GM12892 (cell line): ENCODE measurements at places on chromosomes 2 and 18.
A peak's percentile ranks its signal among the peaks of the same experiment; 100 is the strongest.

- DNase-seq = no peak
Observed at GRCh38 chr2:195330513-195330956, 326.5 kb upstream of the SLC39A10 start.

- DNase-seq = no peak
Observed at GRCh38 chr2:236940497-236940896, 145.2 kb upstream of the COPS8 start.

DNA sequence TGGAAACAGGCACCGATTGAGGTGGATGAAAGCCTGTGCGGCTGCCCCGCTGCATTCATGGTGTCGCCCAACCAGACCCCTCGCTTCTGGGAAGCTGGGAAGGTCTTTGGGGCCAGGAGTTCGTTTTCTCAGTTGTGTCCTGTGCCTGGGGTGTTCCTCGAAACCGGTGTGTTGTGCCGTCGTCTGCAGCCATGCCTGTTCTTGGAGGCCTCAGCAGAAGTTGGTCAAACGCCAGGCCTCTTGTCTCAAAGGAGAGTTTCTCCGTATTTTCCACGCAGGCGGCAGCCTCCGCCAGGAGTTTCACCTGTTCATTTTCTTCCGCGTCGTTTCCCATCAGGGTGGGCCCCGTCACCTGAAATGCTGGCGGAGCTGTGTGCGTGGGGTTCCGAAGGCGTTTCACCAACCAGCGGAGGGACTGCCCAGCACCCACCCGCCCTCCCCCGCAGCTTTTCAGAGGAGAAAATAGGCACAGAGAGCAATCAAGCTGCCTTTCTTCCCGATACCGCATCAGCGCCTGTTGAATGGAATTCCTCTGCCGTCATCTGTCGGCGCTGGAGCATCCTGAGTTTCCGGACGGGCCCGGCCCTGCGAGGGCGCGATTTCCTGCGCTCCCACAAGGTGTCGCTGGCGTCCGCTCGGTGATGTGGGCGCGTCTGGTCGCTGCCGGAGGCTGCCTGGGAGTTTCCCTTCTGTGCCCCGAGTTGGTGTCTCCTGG is 17.0 kb upstream of the NFATC1 start:
- DNase-seq = peak; percentile 81

DNA sequence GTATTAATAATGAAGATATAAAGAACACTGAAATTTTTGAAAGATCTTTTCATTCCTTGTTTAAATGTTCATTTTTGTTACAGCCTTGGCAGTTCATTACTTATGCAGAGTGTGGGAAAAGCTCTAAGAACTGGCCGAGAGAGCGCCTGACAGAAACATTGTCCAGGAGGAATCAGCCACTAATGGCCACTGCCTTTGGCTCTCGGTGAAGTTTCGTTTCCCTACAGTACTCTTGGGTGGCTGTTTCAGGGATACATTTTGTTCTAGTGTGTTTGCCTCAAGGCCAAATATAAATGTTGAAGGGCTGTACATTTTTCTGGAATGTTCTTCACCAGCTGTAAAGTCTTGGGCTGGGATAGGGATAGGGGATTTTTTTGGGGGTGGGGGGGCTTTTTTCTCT is 10.7 kb downstream of the SPTBN1 start:
- no peak for DNase-seq

DNA sequence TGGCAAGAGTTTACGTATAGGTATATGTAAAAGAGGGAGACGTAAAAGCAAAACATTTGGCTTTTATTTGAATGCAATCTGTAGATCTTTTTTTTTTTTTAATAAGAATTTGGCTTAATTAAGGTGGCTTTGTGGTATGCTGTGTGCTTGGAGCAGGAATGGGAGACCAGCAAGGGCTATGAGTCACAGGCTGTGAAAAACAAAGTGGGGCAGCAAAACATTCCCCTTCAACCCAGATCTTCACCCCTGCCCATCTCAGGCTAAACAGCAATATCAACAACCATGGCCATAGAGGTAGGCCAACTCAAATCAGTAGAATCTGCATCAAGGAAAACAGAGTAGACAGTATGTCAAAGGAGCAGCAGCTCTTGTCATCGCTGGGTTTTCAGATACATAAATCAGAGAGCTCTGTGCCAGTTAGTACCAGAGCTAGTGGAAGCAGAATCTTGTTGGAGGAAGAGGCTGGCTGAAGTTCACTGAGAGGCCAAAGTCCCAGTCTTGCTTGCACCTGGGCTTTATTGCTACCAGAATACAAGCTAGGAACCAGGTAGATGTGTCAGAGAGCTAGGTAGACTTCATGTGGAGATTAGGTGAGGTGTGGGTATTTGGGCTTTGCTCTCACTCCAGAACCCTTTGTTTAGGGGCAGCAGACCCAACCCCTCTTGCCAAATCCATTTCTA is 191.5 kb upstream of the FANCL start:
- no peak for DNase-seq

DNA sequence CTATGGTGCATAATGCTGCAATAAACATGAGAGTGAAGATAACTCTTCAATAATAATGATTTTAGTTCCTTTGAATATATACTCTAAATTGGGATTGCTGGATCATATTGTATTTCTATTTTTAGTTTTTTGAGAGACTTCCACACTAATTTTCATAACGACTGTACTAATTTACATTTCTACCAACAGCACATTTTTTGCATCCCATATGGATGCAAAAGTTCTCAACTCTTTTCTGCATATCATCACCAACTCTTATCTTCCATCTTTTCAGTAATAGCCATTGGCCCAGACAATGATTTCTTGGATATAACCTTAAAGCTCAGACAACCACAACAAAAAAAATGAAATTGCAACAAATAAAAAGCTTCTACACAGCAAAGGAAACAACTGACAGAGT is 1082.4 kb downstream of the CNTNAP5 start:
- no peak for DNase-seq

DNA sequence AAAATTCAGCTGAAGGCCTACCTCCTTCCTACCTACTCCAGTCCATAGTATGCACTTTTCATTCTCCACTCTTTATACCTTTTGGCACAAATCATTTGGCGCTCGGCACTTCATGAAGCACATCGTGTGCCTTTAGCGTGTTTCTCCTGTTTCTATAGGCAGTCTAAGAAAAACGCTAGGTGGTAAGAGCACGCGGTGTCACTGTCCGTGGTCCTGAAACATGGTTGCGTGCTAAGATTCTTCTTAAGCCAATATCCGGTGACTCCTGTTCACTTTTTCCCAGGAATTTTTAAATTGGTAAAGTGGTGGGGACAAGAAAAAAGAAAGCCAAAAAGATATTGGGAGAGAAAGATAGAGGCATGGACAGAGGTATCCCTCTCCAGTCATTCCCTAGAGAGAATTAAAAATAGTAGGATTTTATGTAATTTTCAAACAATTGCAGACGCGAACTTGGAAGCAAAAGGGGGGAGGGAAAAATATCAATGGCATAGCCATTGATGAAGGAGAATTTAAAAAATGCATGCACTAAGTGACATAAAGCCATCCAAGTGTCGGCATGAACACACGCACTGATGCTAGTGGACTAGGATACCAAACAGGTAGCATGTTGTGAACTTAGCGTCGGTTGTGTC is 1.4 kb upstream of the CTNNA2 start:
- no peak for DNase-seq

- no peak for DNase-seq
Observed at GRCh38 chr2:175135862-175136261, 32.1 kb downstream of the ATF2 start.

GRCh38 chr2:213001297-213001910 is 150.0 kb downstream of the IKZF2 start:
- DNase-seq = no peak

GRCh38 chr2:62895632-62896009 is 155.0 kb upstream of the OTX1 start:
- no peak for DNase-seq

DNA sequence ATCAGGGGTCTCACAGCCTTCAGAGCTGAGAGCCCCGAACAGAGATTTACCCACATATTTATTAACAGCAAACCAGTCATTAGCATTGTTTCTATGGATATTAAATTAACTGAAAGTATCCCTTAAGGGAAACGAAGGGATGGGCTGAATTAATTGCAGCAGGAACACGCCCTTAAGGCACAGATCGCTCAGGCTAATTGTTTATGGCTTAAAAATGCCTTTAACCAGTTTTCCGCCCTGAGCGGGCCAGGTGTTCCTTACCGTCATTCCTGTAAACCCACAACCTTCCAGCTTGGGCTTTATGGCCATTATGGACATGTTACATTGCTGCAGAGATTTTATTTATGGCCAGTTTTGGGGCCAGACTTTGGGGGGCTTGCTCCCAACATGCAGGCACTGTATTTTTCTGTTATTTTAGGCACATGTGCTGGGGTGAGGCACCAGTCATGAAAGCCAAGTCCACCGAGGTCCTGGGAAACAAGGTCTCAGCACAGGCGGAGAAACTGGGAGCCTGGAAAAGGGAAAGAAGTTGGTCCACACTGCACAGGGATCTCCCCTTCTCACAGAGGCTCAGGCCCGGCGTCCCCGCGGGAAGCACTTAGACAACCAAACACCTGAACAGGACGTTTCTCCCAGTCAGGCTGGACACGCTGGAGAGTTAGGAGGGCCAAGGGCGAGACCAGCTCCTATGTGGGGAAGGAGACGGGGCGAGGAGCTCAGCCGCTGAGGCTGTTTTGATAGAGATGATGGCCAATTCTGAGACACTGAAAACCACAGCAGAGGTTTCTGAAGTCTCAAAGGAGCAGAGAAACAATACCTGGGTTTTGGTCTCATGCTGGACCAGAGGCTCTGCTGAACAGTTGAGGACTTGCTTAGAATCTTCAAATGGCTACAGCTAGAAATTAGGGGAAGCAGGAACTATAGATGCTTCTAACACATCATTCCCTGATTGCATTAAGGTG is 86.7 kb downstream of the TMEM18 start:
- DNase-seq = no peak

GRCh38 chr2:13230221-13230620 is 513.5 kb downstream of the TRIB2 start:
- no peak for DNase-seq

- DNase-seq = no peak
Observed at GRCh38 chr2:43405829-43406228, 179.4 kb upstream of the ZFP36L2 start.

DNA sequence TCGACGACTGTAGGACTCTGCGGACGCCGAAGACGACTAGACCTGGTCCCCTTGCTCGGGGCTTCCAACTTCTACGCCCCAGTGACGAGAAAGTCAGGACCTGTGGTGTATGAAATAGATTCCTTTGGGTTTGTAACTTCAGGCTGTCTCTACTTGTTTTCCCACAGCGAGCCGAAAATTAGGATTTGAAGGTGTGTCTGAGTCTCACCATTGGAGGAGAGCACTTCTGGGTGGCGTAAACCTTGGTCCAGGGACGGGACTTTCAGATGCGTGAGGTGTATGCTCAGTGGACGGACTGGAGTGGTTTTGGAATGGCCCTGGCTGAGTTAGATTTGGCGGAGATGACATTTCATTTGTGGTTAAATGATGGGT is 1.3 kb downstream of the BIRC6 start:
- DNase-seq = no peak

- no peak for DNase-seq
Observed at GRCh38 chr18:55513161-55513560, 74.8 kb downstream of the TCF4 start.

- no peak for DNase-seq
Observed at GRCh38 chr18:48948112-48949049, 2.4 kb downstream of the SMAD7 start.

DNA sequence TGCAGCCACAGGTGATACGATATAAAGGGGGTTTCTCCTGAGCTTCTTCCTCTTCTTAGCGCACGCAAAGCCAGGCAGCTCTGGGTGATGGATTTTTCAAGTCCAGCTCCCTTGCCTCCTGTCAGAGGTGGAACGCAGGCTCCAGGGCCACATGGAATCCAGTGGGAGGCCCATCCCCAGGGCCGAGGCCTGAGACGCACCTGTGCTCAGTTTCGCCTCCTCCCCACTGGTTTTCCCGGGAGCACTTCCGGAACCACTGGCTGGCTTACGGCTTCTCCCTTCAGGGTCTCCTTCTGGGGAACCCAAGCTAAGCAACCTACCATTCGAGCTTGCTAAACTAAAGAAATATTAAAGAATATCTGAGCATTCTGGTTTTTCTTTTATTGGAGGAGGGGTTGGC is 63.6 kb downstream of the TRAPPC12 start:
- no peak for DNase-seq

- DNase-seq = no peak
Observed at GRCh38 chr2:32856891-32857290, 89.9 kb upstream of the LTBP1 start.

DNA sequence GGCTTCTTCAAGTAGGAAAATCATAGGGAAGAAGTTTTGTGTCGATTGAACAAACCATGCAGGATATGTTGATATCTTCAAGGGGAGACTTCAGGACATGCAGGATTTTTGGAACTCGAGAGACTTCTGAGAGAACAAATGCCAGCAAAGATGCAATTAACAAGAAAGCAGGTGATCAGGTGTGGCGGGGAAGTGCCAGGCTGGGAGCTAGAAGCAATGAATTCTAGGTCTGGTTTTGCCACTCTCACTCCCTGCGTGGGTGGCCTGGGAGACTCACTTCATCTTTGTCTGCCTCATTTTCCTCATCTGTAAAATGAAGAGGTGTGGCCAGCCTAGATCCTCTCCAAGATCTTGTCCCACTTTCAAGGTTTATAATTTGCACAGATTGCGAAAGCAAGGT is 3.1 kb downstream of the SERPINB5 start:
- DNase-seq = no peak

DNA sequence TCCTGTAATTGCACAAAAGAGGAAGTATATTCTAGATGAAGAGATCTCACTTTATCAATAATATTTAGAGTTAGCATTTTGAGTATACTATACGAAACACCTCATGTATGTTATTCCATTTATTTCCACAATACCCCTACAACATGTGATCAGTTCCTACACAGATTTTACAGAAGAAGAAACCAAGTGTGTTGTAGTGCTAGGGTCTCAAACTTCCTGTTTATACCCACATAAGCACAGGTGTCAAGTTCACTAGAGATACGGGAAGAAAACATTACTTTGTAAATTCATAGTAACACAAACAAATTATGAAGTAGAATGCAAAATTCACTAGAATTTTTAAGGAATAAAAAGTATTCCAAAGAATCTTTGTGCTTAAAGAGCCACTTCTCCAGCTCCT is 46.4 kb downstream of the KCTD18 start:
- DNase-seq = no peak

DNA sequence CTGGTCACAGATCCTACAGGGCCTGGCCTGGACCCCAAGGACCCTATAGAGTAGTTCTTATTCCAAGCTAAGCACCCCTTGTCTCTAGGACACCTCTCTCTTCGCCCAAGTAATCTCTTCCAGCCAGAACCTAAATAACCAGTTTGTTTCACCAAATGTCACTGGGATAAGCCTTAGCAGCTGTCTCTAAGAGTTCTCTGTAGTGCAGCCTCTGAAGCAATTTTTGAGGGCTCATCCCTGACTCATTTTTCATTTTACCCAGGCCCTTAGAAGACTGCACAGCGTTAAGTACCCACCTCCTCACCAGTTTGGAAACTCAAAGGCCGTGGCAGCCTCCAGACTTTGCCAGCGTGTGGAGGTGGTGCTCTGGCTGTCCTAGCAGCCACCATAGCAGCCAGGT is 290.1 kb upstream of the SIX2 start:
- DNase-seq = no peak

- no peak for DNase-seq
Observed at GRCh38 chr2:55431982-55432627, 12.4 kb upstream of the CCDC88A start.
